ENCODE measurements at places on chromosomes 3 and 15.

GRCh38 chr15:81107889-81108288, 26.2 kb upstream of the CFAP161 start:
- no peak overlapping the region for H3K4me3 ChIP-seq
- no peaks in the 10 kb centered on the region for H3K4me1 ChIP-seq
- H3K36me3 ChIP-seq = no peaks in the 10 kb centered on the region
- H3K27ac ChIP-seq = no peak overlapping the region
- no peak for DNase-seq
- H3K27me3 ChIP-seq = no peaks in the 10 kb centered on the region

DNA sequence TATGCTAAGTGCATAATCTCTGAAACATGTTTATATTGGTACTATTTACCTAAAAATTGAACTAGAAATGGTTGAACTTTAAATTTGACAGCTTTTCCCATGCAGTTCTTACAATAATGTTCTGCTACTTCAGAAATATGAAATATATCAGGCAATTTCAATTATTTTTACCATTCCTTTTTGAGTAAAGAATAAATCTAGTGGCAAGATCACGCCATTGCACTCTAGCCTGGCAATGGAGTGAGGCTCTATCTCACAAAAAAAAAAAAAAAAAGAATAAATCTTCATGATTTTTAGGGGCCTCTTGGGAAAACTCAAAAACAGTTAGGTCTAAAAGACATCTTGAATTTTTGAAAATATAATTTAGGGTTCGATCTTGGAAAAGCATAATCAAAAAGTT, 10.6 kb upstream of the DNAAF4 start:
- no peak for DNase-seq
- no peaks in the 10 kb centered on the region for H3K27me3 ChIP-seq
- no peaks in the 10 kb centered on the region for H3K36me3 ChIP-seq
- H3K4me1 ChIP-seq = no peaks in the 10 kb centered on the region
- no peak overlapping the region for H3K4me3 ChIP-seq
- H3K27ac ChIP-seq = no peak overlapping the region

- H3K27me3 ChIP-seq = no peaks in the 10 kb centered on the region
- no peaks in the 10 kb centered on the region for H3K36me3 ChIP-seq
- no peak overlapping the region for H3K27ac ChIP-seq
- no peak overlapping the region for H3K4me3 ChIP-seq
Observed at GRCh38 chr15:66188464-66188863, 65.1 kb downstream of the MEGF11 start.

- H3K4me3 ChIP-seq = no peak overlapping the region
- DNase-seq = no peak
- H3K4me1 ChIP-seq = no peaks in the 10 kb centered on the region
- H3K27me3 ChIP-seq = no peaks in the 10 kb centered on the region
- no peak overlapping the region for H3K27ac ChIP-seq
Observed at GRCh38 chr3:52983336-52983807, 62.5 kb downstream of the SFMBT1 start.

GRCh38 chr15:36370731-36371112, 208.7 kb upstream of the CDIN1 start:
- H3K27me3 ChIP-seq = no peaks in the 10 kb centered on the region
- no peak overlapping the region for H3K27ac ChIP-seq
- H3K4me3 ChIP-seq = no peak overlapping the region
- DNase-seq = no peak

Measured in thoracic aorta (tissue), 2 donors.